ENCODE measurements at places on chromosomes 1 and 21. TPM values are rescaled to one million over a fixed set of nuclear protein-coding genes. Genes with fewer than 3 reads are reported as not detected.

The CZIB gene
- total RNA-seq: 37.5 TPM

The PADI3 gene
- total RNA-seq: not detected

The SERTAD4 gene
- under 0.01 TPM for total RNA-seq

GRCh38 chr1:20365421-20366055, 74.9 kb downstream of the VWA5B1 start:
- no peak for DNase-seq

- no peak for DNase-seq
These were observed 1.5 kb upstream of the PPP1R15B start for GRCh38 chr1:204413170-204413535.

GRCh38 chr1:30840904-30841598, 67.5 kb downstream of the SDC3 start:
- peak; percentile 17 for DNase-seq

- no peak for DNase-seq
These were observed 12.8 kb downstream of the SH2D1B start for GRCh38 chr1:162398999-162399580.

- DNase-seq: no peak
These were observed 8.3 kb upstream of the PPM1J start for GRCh38 chr1:112723511-112723839.

DNA sequence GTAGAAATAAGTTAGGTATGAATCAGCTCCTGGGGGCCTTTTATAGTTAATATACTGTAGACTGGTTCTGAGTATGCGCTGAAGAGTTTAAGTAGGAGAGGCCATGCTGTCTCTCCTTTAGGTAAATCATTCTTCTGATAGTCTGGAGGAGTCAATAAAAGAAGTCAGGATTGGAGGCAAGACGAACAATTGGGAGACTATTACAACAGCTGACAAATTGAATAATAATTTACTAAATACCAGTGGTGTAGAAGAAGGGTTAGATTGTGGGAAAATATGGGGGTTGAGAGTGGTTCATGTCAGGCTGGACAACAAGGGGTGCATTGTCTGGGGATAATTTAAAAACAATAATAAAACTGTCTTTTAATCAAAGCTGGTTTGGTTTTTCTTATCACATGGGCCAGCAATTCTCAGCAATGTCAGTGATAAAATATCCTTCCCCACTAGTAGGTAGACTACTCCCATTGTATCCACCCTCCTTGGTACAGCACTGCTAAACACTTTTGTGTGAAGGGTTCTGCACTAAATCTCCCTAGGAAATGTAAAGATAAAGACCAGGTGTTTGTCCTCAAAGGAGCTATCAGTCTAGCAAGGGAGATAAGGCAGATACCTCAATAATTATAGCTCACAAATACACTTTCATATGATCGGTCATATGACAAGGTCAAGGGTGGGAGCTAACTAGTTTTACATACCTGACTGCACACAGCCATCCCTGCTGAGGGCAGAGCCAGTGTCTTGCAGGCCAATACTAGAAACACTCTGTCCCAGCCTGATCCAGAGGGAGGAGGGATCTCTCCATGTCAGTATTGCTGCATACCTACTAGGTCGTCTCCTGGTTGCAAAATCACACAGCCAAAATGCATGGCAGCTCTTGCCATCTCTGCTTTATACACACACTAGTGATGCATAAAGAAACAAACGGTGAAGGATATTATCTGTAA, 299.7 kb downstream of the VAV3 start:
- no peak for DNase-seq

DNA sequence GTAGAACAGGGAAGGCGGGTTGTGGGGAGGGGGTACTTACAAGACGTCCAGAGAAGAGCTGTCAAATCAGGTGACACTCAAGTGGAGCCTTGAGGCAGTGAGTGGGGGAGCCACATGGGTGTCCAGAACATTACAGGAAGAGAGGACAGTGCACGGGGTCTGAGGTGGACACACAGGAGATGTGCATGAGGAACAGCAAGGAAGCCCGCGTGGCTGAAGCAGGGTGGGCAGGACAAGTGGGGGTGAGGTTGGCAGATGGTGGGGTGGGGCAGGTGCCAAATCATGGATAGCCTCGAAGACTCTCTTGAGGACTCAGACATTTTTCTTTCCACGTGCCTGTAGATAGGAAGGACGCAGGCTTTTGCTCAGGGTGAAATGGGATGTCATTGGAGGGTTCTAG, 921 bp downstream of the SMPDL3B start:
- no peak for DNase-seq

GRCh38 chr1:2465371-2466269, 10.5 kb upstream of the PLCH2 start:
- no peak for DNase-seq
